A673 (cell line): ENCODE measurements at places on chromosomes 16 and 17. TPM values are rescaled to one million over a fixed set of nuclear protein-coding genes. Genes with fewer than 3 reads are reported as not detected.
A peak's percentile ranks its signal among the peaks of the same experiment; 100 is the strongest.

CHRNE gene
- total RNA-seq = 0.21 and 0.79 TPM in 2 replicates

PRSS8 gene
- not detected in 2 replicates for total RNA-seq

CCL4 gene
- total RNA-seq = not detected in 2 replicates

ZNF423 gene
- 11.1 and 12.5 TPM in 2 replicates for total RNA-seq

PRR29 gene
- 0.37 TPM in 1 of 2 replicates, not detected in the other for total RNA-seq

FOXL1 gene
- total RNA-seq = 0.13 and 0.20 TPM in 2 replicates

STARD3 gene
- total RNA-seq = 21.3 and 31.4 TPM in 2 replicates

MYH1 gene
- total RNA-seq = 0.39 and 0.46 TPM in 2 replicates

UMOD gene
- not detected in 2 replicates for total RNA-seq

- peak; percentile 80 for DNase-seq
Measured at GRCh38 chr17:5592382-5592781, 8.1 kb upstream of the NLRP1 start.

DNA sequence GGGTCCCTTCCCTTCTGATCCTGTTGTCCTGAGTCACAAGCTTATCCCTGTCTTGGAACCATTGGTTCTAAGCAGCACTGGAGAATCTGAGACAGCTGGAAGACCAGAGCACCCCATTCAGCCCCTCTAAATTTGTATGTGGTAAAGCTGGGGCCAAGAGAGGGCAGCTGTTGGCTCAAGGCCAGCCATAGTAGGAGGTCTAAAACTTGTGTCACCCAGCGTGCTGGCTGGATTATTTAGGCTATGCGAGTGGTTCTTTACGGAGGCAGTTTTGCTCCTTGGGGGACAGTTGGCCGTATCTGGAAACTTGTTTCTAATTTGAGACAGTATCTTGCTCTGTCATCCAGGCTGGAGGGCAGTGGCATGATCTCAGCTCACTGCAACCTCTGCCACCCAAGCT is 69.6 kb upstream of the GSE1 start:
- DNase-seq = no peak

DNA sequence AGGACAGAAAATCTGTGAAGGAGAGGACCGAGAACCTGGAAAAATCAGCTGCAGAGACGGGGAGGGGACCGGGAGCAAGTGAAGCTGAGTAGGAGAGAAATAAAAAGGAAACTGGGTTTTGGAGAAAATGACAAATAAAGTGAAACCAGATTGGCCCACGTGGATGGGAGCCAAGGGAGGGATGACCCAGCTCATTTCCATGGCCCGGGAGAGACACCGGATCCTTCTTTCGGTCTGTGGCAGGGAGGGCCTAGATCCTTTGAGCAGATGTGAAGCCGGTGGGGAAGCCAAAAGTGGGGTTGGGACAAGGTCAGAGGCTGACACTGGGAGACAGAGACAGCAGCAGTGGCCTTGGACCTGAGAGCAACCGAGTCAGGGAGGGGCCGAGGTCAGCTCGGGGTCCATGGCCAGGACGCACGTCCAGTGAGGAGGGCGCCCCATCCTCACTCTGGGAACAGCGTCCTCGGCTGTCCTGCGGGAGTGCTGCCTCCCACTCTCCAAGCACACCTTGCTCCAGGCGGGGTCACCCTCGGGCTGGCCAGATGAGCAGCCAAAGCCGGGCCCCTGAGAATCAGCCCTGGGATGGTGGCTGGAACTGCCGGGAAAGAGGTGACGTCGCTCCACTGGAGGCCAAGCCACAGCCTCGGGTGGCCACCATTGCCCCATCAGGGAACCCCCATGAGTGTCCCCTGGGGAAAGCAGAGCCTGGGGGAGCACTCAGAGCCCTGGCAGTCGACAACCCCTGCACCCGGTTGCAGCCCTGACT is 50.8 kb upstream of the CDR2 start:
- no peak for DNase-seq

GRCh38 chr17:50619489-50619888 is 15.2 kb upstream of the ABCC3 start:
- DNase-seq = no peak

- DNase-seq = no peak
Measured at GRCh38 chr16:64919929-64920607, 201.8 kb downstream of the CDH11 start.

- DNase-seq = peak; percentile 73
Measured at GRCh38 chr17:10384175-10384574, 11.4 kb upstream of the MYH13 start.

DNA sequence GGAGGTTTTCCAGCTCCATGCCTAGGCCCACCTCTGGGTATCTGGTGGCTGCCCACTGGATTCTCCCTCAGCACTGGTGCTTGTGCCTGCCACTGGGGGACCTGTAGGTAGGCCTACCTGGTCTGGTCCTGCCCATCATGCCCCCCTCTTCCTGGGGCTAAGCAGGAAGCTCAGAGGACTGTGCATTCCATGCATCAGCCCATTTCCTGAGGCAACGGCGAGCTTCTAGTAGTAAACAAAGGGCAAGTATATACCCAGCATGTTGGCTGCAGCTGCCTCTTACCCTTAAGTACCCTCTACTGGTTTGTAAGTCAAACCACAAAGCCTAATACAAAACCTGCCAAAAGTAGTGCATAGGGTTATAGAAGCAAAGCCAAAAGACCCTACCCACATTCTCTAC is 37.5 kb downstream of the SDR42E1 start:
- no peak for DNase-seq

GRCh38 chr16:11354407-11354732 is 9.1 kb downstream of the RMI2 start:
- no peak for DNase-seq

- no peak for DNase-seq
Measured at GRCh38 chr17:2239882-2240430, 63.6 kb downstream of the SMG6 start.

DNA sequence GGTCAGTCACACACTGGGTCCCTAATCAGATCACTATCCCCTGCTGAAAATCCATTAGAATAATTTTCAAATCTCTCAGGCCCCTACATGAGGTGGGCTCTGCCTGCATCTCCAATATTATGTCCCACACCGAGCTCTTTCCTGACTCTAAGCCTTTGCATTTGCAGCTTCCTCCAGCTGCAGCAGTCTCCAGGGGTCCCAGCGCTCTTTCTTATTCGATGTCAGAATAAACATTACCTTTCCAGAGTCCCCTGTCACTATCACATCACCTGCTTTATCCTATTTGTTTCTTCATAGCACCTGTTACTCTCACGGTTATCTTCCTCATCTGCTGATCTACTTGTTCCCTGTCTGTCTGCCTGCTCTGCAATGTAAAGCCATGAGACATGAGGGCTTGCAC is 57.3 kb upstream of the MON1B start:
- no peak for DNase-seq

DNA sequence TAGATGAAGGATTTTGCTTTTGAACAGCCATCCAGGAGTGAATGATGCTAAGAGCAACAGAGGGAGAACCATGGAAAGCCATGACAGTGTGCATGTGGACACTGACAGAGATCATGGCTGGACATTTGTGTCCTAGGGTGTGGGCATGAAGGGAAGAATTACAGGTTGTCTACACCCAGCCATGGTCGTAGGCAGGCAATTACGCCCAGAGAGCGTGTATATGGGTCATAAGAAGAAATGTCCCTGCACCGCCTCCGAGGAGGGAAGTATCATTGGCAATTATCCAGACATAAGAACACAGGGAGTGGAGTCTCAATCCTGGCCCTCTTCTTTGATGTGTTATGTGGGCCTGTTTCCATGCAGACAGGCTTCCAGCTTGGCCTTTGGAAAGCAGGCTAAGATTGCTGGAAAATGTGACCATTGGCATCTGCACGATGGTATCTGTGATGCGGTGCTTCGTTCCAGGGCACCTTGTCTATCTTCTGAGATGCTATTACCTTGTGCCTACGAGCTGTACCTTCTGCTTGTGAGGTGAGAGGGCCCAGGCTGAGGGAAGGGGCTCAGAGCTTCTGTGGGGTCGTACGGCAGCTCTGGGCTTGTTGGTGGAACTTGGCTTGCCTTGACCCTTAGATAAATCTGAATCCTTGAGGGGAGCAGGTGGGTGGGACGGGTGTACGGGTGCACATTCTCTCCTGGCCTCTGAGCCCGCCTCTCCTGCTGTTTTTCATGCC is 19.8 kb downstream of the RGS9 start:
- no peak for DNase-seq

- no peak for DNase-seq
Measured at GRCh38 chr16:84207879-84208278, 16.9 kb downstream of the ADAD2 start.

- no peak for DNase-seq
Measured at GRCh38 chr17:77424585-77425344, 284.0 kb downstream of the SEC14L1 start.

DNA sequence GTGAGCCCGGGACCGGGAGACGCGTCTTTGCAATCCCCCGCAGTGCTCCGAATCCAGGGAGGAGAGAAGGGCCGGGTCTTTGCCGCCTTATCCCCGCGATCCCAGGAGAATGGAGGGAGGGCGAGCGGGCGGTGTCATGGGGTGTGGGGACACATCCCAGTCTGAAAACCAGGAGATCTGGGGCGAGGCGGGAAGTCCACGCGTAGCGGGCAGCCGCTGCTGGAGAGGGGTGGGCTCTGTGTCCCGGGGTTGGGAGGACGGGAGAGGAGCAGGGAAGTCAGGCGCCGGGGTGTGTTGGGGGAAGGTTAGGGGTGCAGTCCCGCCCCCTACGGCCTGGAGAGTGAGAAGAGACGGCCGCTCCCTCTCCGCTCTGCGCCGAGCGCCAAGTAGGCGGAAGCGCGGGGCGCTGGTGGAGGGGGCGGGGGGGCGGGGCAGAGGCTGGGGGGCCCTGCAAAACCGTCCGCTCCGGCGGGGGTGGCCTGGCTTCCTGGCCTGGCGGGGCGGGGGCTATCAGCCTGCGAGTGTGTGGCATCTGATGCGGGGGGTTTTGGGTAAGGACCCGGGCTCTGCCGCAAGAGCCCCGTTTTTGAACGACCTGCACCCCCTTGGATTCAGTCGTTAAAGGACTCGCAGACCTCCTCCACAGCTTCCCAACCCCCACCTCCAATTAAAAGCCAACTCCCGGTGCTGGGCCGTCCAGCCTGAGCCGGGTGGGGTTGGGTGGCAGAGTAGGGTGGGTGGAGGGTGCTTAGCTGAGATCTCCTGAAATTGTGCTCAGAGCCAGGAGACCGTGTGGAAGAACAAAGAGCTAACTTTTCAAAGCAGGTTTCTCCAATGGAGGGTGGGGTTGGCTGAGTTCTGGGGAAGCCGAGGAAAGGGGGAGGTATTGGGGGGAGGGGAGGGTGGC is 654 bp downstream of the LASP1 start:
- DNase-seq = peak; percentile 42

- no peak for DNase-seq
Measured at GRCh38 chr16:85601730-85602401, 11.3 kb upstream of the GSE1 start.

- peak; percentile 14 for DNase-seq
Measured at GRCh38 chr17:31541559-31541958, 150.1 kb downstream of the RAB11FIP4 start.

DNA sequence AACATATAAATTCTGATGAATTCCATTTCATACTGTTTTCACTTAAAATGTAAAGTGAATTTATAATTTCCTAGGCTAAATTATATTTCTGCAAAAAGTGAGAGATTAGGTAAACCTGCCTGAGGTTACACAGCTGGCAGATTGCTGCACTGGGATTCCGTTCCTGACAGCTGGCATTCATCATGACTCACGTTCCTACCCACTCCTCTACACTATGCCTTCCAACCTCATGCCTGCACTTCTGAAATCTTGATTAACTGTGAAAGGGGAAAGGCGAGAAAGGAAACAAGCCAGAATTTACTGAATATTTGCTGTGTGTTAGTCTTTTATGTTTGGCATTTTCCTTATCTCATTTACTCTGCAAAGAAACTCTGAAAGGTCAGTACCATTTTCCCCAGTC is 73.3 kb upstream of the MON1B start:
- DNase-seq = peak; percentile 2

DNA sequence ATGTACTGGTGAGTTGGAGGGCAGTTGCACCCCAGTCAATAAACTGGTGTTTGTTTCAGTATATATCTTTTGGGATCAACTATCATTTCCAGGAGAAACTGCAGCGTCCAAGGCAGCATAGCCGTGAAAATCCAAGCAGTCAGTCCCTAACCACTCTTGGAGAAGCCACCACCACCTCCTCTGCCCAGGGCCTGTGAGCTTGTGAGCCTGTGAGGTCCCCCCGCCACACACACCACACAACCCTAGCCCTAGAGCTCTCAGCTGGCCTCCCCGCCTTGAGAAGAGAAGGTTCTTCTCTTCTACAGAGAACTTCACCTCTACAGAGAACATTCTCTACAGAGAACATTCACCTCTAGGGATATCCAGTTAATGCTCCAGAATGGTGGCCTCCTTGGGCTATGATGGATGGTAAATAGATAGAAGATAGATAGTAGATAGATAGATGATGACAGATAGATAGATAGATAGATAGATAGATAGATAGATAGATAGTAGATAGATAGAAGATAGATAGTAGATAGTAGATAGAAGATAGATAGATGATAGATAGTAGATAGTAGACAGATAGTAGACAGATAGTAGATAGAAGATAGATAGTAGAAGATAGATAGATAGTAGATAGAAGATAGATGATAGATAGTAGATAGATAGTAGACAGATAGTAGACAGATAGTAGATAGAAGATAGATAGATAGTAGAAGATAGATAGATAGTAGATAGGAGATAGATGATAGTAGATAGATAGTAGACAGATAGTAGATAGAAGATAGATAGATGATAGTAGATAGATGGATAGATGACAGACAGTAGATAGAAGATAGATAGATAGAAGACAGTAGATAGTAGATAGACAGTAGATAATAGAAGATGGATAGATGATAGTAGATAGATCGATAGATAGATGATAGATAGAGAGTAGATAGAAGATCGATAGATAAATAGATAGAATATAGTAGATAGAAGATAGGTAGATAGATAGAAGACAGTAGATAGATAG is 13.7 kb downstream of the ALOX15B start:
- no peak for DNase-seq

- no peak for DNase-seq
Measured at GRCh38 chr17:4598776-4599504, 14.6 kb downstream of the SMTNL2 start.

- DNase-seq = no peak
Measured at GRCh38 chr16:50697881-50698767, 4.7 kb downstream of the NOD2 start.

DNA sequence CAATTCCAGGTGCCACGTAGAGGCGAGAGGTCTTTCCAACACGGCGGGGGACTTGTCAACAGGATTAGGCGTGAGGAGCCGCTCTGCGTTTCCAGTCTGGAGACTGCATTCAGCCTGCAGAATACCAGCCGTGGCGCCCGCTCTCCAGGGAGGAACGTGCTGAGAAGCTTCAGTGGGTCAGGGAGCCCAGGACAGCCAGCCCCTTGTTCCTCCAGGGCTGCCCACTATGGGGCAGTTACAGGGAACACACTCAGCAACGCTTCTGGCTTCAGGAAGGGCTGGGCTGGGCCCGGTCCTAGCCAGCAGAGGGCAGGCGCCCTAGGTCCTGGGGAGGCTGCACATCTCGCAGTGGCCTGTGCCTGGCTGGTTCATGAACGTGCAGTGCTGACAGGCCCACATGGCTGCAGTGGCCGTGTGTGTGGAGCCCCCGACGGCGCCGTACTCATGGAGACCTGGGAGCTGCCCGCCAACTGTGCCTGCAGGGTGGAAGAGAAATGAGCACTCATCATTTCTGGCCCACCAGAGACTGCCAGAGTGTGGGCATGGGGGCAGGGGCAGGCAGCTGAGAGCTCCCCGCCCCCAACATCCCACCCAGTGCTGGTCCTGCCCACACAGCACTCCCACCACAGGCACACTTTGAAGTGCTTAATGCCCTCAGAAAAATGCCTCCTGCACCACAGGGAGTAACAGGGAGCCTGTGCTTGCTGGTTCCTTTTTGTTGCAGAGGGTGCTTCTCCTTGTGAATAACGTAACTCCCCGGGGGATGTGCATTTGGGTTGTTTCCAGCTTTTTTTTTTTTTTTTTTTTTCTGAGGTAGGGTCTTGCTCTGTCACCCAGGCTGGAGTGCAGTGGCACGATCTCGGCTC is 7.0 kb upstream of the FAAP100 start:
- peak; percentile 83 for DNase-seq
